ENCODE measurements at places on chromosomes 11 and 22.

- DNase-seq: no peak
Measured at GRCh38 chr11:121592708-121593107, 139.9 kb upstream of the SORL1-AS1 start.

- DNase-seq: no peak
Measured at GRCh38 chr11:81112718-81113117, 1620.9 kb downstream of the FAM181B start.

GRCh38 chr11:76298255-76298654 lies 82.7 kb downstream of the THAP12 start:
- no peak for DNase-seq

DNA sequence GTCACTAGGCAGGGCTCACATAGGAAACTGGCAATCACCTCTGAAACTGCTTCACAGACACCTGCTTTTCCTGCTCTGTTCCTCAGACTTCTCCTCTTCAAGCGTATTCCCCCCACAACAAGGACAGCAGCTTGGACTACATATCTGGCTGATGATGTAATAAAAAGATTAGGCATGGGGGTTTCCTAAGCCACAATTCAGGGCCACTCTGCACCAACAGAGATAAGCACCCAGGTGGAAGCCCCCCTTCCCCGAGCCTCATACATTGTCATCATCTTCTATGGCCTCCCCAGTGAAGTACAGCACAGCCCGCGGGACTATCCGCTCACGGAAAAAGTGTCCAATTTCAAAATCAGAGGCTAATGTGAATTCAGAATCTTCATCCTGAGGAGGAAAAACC lies 25.0 kb upstream of the PHLDA2 start:
- no peak for DNase-seq

- no peak for DNase-seq
Measured at GRCh38 chr11:70915158-70915985, 337.0 kb downstream of the SHANK2 start.

DNA sequence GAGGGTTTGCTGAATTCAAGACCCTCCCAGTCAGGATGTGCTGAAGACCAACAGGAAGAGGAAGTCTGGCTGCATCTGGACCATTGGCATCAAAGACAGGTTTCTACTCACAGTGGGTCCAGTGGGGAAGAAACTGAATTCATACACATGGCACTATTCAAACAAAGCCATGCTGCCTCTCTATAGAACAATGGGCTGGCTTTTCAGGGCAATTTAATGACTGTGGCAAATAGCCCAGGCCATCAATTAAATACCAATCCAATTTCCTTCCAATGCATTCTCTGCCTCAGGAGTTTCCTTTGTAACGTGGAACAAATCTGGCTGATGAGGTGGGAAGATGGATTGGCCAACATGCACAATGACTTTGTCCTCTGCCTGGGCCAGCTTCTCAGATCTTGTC lies 98.6 kb downstream of the SEZ6L start:
- no peak for DNase-seq
